ENCODE measurements at places on chromosomes 3 and 15.

DNA sequence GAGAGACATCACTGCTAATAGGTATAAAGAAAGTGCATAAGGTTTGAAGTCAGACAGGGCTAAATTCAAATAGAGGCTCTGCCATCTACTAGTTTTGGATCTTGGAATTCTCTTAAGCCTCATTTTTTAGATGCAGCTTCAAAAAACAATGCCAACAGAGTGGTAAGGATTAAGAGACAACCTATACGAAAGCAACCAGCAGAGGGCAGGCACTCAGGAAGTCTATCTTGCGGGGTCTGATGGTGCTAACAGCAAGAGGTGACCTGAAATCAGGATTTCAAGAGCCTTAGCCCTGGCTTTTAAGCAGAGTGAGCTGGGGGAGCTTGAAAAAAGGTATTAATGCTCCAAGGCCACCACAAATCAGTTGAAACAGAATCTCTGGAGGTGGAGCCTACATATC is 40.7 kb downstream of the LDHAL6B start:
- peak; percentile 21 for DNase-seq

GRCh38 chr3:126995254-126995780 is 12.4 kb downstream of the PLXNA1 start:
- no peak for DNase-seq

GRCh38 chr3:117725314-117725713 is 1015.7 kb downstream of the TUSC7 start:
- no peak for DNase-seq

- no peak for DNase-seq
These were observed 33.5 kb downstream of the KLF13 start for GRCh38 chr15:31360158-31360561.

GRCh38 chr15:58536414-58536813 is 104.6 kb downstream of the LIPC start:
- no peak for DNase-seq

GRCh38 chr15:68256675-68257450 is 20.7 kb upstream of the FEM1B start:
- peak; percentile 41 for DNase-seq

DNA sequence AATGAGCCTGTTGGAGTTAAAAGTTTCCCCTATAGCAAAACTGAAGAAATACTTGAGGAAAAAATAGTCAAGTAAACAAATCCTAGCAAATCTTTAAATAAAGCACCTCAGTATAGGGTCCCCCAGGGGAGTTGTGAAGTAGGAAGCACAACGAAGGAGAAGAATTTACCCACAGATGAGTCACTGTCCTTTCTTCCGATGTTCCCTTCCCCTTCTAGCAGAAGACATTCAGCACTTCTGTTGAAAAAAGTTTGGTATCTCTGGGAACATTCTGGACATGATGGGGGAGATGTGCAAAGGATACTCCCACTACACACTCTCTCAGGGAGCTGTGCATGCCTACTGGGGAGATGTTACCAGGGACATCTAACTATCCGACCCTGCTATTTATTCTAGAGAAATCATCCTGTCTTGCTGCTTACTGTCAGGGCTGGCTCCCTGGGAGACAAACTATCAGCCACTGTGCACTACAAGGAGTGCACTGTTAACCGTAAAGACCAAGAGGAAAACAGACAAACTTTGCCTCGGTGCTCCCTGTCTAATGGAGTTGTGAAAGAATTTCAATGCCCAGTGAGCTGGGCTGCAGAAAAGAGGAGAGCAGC is 93.8 kb downstream of the RFTN1 start:
- no peak for DNase-seq

- DNase-seq = no peak
These were observed 353.0 kb downstream of the ROBO1 start for GRCh38 chr3:79414806-79415205.

DNA sequence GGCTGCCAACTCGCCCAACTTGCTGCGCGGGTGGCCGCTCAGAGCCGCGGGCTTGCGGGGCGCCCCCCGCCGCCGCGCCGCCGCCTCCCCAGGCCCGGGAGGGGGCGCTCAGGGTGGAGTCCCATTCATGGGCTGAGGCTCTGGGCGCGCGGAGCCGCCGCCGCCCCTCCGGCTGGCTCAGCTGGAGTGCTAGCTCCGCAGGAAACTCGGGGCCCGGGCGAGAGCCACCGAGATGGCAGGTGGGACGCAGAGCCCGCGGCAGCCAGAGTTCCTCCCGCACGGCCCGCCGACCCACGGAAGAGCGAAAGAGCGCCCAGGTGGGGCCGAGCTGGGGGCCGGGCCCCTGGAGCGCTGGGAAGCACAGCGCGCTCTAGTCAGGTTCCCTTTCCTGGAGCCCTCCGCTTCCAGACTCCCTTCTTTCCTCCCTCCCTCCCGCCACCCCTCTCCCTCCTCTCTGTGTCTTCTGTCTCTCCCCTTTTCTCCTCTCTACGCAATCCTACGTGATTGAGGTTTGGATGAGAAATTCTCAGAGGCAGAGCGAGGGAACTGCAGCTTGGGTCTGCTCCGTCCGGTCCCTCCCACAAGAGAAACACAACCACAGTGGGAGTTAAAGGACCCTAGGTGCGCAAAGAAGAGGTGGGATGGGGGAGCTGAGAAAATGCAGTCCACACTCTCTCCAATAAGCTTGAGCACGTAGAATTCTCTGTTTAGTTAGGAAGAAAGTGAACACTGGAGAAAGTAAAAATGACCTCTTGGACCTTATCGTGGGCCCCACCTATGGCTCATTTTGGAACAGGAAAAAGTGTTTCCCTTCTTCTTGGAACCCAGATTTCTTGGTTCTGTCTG is 317.3 kb downstream of the FGF12 start:
- DNase-seq = no peak

GRCh38 chr3:17023006-17023664 is 138.4 kb downstream of the PLCL2 start:
- peak; percentile 52 for DNase-seq

DNA sequence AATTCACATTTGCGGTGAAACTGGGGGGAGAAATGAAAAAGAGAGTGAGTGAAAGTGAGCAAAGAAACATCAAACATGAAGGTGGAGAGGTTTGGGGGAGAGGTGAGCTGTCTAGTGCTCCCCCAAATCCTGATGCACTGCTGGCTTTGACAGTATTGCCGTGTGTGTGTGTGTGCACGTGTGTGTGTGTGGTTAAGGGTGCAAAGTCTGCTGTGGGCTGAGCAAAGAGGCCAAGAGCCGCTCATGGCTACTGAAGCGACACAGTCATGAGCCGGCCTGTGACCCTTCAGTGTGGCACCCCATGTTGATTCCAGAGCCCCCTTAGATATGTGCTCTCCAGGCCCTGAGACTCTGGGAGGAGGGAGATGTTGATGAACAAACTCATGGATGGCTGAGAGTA is 94.3 kb downstream of the DGKG start:
- DNase-seq = no peak

DNA sequence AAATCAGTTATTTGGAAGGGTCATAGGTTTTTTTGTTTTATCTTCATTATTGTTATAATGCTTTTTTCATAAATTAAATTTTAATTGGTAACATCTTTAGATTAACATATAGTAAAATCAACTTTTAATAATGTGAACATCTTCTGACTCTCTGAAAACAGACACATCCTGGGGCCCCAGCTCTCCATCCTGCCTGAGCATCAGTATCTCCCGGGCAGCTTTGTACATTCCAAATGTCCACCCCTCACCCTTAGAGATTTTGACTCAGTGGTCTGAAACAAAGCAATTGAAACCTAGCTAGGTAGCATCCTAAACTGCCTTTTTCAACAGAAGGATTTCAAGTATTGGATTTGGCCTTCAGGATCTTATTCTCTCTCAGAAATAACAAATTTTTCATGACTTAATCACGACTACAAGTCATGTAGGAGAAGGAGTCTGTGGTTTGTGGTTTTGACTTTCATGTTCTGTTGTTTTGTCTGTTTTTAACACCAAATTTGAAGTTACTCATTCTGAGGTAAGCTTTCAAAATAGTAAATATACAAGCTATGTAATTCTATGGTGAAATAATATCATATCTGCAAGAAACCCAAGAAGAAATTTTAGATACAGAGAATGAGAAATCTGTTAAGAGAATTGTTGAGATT is 147.3 kb upstream of the UBE2E2 start:
- DNase-seq = no peak

GRCh38 chr3:161551697-161552096 is 55.1 kb downstream of the OTOL1 start:
- no peak for DNase-seq

GRCh38 chr3:56724676-56725075 is 41.6 kb upstream of the TASOR start:
- DNase-seq = no peak

DNA sequence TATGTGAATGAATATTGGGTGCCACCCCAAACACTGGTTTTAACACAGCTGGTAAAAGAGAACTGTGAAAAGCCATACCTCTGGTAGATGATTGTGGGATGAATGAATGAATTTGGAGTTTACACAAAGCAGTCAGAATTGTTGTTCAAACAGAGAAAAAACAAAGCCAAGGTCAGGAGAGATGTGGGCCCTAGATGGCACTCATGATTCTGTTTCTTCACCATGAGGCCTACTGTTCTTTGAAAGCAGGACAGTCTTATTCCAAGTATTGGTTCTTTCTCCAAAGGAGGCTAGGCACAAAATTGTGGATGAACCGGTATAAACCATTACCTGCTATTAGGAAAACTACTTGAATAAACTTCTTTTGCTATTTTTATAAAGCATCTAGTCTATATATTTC is 97.6 kb downstream of the SAMMSON start:
- no peak for DNase-seq

DNA sequence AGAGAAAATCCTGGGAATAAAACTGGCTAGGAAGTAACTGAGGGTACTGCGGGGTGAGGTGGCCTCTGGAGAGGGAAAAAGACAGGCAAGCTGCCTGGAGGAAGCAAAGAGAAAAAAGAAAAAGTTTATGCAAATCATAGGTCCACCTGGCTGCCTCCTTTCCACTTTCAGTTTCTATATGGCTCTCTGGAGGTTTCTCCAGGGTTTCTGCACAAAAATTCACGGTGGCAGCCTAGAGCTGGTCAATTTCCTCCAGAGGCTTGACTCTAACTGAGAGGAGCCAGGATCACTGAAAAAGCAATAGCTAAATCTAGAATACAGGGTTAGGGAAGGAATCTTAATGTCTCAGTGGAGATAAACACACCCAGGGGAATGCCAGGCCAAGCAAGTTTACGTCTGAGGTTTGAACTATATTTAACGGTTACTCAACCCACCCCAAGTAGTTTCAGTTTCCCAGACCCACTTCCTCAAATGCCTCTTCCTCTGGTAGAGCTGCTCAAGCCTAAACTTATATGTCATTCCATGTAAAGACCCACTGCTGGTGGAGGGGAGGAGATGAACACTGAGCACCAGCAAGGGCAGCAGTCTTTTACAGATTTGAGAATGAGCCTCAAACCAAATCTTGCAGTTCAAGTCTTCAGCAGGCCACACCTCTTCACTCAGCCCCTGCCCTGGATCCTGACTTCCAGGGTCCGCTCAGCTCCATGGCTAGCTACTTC is 5.7 kb downstream of the LYSMD2 start:
- peak; percentile 2 for DNase-seq

DNA sequence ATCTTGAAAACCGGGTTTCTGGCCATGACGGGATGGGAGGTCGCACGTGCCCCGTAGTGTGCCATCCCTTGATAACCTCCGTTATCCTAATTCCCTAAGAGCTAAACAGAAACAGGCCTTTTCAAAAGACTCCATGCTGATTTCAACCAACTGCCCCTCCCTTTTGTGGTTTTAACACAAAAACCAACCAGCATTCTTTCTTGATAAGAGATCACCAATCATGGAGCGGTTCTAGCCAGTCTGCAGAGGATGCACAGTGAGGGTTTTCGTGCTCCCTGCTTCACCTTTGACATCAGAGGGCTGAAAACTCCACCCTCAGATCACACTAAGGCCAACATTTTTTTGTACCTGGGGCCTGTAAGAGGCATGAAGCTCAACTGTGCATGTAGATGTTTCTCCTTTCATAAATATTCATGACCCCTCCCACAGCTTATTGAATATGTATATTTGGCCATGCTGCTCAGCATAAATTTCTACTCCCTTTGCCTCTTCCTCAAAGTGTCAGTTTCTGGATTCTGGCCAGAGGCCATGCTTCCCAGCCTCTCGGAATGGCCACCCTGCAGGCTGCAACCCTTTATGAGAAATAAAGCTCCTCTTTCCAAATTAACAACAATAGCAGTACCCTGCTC is 41.3 kb downstream of the FAM3D start:
- DNase-seq = no peak

DNA sequence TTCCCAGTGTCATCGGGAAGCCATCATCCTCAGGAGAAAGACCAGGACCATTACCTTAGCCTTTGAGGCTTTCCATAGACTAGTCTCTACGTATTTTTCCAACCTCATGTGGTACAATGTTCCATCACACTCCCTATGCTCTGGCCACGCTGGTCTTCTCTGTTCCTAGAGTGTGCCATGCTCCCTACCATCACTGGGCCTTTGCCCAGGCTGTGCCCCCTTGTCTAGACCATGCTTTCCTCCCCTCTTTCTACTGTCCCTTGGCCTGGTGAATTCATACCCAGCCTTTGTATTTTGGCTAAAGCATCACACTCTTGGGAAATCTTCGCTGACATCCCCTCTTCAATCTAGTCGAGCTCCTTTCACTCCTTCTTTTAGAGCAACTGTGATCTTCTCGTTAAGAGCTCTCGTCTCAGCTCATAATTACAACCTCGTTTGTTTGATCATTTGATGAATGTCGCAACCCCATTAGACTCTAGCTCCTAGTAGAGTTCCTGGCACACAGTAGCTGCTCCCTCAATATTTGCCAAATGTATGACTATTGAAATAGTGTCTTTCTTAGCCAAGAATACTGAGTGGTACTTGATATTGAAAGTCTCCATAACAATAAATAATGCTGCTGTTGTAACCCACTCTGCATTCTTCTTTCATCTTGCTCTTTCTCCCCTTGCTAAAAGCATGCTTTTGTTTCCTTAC is 100.2 kb upstream of the FAM3D start:
- DNase-seq = no peak

DNA sequence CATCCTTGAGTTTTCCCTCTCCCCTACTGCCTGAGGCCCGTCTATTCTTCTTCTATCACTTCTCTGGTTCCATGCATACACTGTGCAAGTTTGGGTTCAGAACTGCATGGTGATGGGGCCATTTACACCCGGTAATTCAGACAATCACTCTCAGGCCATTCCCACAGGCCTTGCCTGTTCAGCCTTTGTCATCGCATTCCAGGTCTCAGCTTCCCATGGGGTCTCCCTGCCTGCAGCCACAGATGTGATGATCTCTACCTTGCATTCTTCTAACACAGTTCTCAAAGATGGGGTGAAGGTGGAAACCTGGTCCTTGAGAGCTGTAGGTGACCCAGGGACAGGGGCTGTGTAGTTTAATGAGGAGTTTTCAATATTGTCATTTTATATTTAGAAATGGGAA is 209.2 kb upstream of the TOPAZ1 start:
- no peak for DNase-seq

DNA sequence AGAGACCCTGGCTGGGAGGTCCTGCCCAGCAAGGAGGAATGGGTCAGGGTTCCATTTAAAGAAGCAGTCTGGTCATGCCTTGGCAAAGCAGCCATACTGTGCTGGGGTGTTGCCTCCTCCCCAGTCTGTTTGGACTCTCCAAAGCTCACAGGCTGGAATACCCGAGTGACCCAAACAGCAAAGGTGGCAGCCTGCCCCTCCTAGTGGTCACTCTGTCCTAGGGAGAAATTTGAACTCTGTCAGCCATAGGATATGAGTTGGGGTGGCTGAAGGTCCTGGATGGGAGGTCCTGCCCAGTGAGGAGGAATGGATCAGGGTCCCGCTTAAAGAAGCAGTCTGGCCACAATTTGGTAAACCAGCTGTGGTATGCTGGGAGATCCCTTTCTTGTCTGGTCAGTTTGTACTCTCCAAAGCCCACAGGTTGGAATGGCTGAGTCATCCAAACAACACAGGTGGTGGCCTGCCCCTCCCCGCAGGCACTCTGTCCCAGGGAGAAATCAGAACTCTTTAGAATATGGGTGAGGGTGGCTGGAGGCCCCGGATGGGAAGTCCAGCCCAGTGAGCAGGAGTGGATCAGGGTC is 45.0 kb downstream of the CCR1 start:
- no peak for DNase-seq
